SK-N-SH treated with all-trans-retinoic acid at 6 μM for 48 hours (cell line): ENCODE measurements at places on chromosomes 16 and 17.

DNA sequence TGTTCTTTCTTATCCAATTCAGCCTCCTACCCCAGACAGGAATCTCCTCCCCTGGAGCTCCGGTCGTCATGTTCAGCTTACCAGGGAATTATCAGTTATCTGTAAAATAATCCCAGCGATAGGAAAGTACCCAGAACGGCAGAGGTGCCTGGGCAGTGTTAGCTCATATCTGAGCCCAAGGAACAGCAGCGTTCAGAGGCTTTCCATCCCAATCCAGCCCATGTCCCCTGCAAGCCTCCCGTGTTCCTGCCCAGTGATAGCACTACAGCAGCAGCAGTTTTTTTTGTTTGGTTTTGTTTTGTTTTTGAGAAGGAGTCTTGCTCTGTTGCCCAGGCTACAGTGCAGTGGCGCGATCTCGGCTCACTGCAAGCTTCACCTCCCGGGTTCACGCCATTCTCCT lies 158.2 kb downstream of the CMIP start:
- ATAC-seq: no peak

DNA sequence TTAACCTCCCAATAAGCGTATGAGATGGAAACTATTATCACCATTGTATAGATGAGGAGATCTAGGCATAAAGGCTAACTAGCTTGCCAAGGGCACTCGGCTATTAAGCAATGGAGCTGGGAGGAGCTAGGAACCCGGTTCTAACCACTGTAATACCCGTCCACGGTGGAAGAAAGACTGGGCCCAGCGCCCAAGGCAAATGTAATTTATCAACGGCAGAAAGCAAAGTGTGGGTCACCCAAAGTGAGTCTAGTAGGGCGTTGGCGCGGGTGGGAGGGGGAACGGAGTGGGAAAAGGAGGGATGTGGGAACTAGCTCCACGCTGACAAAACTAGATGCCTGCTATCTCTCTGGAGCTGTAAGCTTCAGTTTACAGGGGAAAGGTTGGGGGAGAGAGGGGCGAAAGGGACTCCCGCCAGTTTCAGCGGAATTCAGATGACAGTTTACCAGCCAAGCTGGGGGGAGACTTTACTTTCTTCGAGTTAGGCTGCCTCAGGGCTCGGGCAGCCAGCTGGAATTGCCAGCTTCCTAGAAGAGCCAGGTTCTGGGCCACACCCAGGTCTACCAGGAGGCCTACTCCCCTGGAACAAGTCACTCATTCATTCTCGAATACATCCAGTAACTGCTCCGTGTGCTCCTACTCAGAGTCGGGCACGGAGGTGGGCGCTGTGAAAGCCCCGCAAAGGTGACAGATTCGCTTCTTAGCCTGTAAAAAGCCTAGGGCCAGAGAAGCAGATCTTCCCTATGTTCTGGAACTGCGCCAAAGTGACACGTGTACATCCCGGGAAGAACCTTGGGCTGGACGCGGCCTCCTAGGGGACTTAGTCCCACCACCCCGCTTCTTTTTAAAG lies 837 bp downstream of the LRRC59 start:
- ATAC-seq: peak; percentile 60

DNA sequence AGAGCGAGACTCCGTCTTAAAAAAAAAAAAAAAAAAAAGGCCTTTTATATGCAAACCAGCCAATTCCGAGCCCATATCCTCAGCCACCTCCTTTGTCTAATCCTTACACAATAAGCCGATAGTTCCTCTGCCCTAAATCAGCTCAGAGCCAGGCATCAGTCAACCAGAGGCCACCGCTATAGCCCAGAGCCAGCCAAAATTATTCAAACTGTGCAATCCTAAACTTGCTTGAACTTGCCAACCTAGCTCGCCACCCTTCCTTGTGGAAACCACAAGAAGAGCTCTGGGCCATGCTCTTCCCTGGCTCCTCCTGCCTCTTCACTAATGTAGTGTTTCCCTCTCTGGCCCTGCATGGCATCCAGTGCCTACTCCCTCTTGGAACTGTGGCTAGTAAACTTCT lies 17.7 kb downstream of the ITGAL start:
- no peak for ATAC-seq

DNA sequence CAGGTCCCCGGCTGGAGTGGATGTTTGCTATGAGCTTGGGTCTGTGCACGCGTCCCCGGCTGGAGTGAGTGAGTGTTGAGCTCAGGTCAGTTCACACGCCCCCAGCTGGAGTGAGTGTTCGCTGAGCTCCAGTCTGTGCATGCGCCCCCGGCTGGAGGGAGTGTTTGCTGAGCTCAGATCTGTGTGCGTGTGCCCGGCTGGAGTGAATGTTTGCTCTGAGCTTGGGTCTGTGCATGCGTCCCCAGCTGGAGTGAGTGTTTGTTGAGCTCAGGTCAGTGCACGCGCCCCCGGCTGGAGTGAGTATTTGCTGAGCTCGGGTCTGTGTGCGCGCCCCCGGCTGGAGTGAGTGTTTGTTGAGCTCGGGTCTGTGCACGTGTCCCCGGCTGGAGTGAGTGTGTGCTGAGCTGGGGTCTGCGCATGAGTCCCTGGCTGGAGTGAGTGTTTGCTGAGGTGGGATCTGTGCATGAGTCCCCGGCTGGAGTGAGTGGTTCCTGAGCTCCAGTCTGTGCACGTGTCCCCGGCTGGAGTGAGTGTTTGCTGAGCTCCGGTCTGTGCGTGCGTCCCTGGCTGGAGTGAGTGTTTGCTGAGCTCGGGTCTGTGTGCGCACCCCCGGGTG lies 284.2 kb downstream of the SNX29 start:
- no peak; the same call in 2 of the 3 replicates for ATAC-seq

DNA sequence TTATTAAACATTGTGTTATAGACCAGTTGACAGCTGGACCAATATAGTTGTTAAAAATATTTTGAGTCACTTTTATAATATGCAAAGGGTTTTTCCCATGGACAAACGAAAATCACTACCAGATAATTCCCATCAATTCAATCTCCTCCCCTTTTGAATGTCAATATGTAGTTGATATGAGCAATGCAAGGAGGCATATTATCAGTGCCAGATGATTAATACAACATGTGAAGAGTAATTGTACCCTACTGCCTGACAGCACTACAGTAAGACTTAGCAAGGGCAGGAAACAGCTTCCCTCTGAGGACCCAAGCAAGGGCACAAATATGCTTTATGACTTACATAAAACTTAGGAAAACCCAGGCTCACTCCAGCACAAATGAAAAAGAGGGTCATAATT lies 17.3 kb downstream of the KANSL1 start:
- peak; percentile 46 for ATAC-seq

DNA sequence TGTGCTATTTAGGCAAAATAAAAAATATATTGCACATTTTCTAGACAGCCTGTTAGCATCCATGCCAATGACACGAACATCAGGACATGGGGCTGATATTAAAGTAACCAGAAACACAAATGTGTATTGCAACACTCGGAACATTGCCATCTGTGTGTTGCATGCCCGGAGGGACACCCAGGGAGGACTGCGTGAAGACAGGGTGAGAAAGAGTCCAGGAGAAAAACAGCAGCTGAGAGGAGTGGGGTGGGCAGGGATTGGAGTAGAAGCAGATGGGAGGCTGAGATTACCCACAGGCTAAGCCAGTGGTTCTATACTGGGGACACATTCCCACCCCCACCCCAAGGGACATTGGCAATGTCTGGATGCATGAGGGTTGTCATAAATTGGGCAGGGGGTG lies 114.8 kb downstream of the GRIN2A start:
- no peak for ATAC-seq

- ATAC-seq: peak; percentile 71
Measured at GRCh38 chr17:46056800-46057304, 57.8 kb downstream of the STH start.

- no peak for ATAC-seq
Measured at GRCh38 chr17:82092995-82093751, 4.9 kb downstream of the FASN start.

DNA sequence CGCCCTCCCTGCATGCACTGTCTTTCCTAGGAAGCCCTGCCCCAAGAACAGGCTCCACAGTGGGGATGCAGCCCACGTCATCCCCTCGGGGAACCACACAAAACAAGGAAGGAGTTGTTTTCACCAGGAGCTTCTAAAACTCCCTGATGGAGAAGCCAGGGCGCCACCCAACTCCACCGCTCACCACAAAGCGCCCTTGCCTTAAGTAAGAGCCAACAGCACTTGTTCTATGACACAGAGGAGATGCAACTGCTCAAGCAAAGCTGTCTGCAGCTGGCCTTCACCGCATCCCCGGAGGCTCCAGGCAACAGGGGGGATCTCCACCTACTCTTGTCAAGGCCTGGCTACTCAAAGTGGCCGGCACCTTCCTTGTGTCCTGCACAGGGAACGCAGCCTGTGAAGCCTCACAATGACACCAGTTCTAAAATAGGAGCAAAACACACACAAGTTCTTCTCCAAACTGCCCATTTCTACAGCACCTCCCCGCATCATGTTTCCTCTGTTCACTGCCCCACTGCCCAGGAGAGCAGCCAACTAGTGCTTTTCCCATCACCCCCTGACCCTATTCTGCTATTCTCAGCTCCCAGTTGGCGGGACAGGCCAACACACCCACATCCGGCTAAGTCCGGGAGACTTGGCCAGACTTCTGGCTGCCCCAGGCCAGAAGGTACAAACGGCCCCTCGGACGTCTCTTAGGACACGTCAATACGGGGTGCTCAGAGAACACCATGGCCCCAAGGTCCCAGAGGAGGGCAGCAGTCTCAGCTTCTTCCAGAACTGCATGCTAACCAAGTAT lies 24.2 kb downstream of the MPG start:
- no peak for ATAC-seq

- ATAC-seq: peak; percentile 86
Measured at GRCh38 chr17:77494664-77495435, 354.1 kb downstream of the SEC14L1 start.

- ATAC-seq: peak; percentile 85
Measured at GRCh38 chr17:81959362-81960129, 1.4 kb downstream of the NOTUM start.

GRCh38 chr16:35308674-35309073 lies 1849.3 kb downstream of the TP53TG3F start:
- no peak for ATAC-seq

GRCh38 chr16:60553090-60553757 lies 1483.0 kb downstream of the CDH8 start:
- ATAC-seq: no peak

- ATAC-seq: no peak
Measured at GRCh38 chr17:7460850-7461660, 16.2 kb downstream of the CHRNB1 start.

DNA sequence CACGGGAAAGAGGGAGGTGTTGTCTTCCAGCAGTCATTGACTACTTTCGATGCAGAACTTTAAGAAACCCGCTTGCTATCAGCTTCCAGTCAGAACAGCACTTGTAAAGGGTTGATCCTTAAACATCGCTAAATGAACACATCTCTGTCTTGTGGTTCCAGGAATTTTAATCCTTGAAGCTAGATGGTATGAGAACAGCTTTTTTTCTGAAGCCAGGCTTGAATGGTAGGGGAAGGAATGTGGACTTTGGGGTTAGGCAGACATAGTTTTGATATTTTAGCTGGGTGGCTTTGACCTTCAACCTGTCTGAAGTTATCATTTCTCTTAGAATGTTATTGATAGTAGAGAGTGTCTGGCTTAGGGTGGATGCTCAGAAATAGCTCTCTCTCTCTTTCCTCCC lies 81.1 kb downstream of the RGS9 start:
- ATAC-seq: no peak

GRCh38 chr16:31200821-31201568 lies 1.6 kb downstream of the PYCARD start:
- ATAC-seq: peak; percentile 10

- ATAC-seq: peak; percentile 83
Measured at GRCh38 chr17:55157165-55157564, 107.6 kb upstream of the HLF start.

DNA sequence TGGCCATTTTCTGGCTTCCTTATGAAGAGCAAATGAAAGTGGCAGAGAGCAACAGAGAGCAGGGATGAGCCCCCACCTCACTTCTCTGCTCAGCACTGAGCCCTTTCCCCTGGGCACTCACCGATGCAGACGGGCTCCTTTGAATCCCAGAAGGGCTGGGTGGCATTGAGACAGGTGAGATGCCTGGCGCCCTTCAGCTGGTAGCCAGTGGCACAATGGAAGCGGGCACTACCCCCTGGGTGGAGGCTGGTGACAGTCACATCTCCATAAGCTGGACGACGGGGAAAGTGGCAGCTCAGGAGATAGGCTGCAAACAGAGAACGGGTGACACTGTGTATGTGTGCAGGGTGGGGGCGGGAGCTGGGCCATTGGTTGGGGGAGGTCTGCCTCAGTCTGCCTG lies 12.5 kb upstream of the PHF12 start:
- no peak for ATAC-seq

- ATAC-seq: no peak; the same call in 2 of the 3 replicates
Measured at GRCh38 chr16:49348408-49349176, 25.0 kb upstream of the C16orf78 start.

DNA sequence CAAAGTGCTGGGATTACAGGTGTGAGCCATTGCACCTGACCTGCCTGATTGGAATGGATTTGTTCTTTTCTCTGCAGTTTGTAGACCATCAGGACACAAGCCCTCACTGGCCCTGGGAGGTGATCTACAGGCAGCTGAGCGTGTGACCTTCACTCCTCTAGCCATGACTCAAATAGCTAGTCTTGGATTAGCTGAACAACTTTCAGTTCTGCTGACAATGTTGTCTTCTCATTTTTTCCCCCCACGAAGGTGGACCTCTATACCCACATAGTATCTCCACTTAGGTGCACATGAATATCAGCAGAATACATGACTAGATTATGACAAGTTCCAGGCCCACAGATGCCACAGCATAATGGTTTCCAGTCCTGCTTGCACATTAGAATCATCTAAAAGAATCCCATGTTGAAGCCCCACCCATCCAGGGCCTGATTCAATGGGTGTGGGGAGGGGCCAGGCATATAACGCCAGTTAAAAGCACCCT lies 36.8 kb downstream of the HS3ST3B1 start:
- ATAC-seq: no peak

GRCh38 chr17:68820825-68821481 lies 134.2 kb downstream of the ABCA8 start:
- no peak; the same call in 2 of the 3 replicates for ATAC-seq

GRCh38 chr16:983044-984030 lies 1.8 kb downstream of the SOX8 start:
- no peak; the same call in 2 of the 3 replicates for ATAC-seq

- no peak for ATAC-seq
Measured at GRCh38 chr16:78897299-78897698, 703.2 kb downstream of the MAF start.

- ATAC-seq: no peak
Measured at GRCh38 chr17:8948462-8948861, 17.0 kb downstream of the PIK3R5 start.

DNA sequence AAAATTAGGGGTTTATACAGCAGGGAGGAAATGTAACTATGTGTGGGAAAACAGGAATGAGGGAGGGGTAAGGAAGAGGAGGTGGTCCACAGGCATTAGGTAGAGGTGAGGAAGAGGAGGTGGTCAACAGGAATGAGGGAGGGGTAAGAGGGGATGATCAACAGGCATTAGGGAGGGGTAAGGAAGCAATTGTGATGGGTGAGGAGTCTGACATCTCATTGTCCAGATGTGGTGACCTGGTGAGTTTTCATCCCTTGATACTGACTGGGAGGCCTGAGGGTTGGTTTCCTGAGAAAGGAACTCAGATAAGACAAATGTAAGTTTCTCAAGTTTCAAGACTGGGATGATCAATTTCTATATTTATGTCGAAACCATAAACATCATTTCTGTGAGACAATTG lies 206.2 kb upstream of the C16orf82 start:
- ATAC-seq: no peak
